ENCODE measurements at places on chromosomes 7 and 10.

GRCh38 chr10:25820874-25821273 is 113.2 kb upstream of the MYO3A start:
- H3K4me3 ChIP-seq = peak overlapping the region; percentile 36
- H3K27me3 ChIP-seq = peaks cover 12% of the 10 kb centered on the region
- no peak for DNase-seq
- H3K27ac ChIP-seq = no peak overlapping the region
- no peaks in the 10 kb centered on the region for H3K36me3 ChIP-seq
- H3K4me1 ChIP-seq = no peaks in the 10 kb centered on the region

DNA sequence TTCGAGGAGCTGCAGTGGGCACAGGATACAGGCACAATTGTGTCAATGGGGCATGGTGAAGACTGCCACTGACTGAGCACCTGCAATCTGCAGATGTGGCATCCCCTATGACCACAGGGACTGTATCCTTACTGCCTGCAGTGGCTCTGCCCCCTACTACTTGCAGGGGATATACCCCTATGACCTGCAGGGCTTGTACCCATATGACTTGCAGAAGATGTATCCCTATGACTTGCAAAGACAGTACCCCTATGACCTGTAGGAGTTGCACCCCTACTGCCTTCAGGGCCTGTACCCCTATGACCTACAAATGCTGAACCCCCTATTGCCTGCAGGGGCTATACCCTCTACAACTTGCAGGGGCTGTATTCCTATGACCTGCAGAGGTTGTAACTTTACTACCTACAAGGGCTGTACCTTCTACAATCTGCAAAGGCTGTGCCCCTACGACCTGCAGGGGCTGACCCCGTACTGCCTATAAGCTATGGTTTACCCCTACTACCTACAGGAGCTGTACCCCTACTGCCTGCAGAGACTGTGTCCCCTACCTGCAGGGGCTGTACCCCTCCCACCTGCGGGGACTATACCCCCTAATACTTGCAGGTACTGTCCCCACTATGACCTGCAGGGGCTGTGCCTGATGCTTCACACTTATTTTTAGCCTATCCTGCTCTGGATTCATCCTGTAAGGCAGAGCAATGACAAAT is 65.9 kb upstream of the ADAM12 start:
- H3K4me1 ChIP-seq = no peaks in the 10 kb centered on the region
- no peak overlapping the region for H3K4me3 ChIP-seq
- H3K27ac ChIP-seq = no peak overlapping the region
- no peaks in the 10 kb centered on the region for H3K27me3 ChIP-seq
- no peaks in the 10 kb centered on the region for H3K36me3 ChIP-seq

DNA sequence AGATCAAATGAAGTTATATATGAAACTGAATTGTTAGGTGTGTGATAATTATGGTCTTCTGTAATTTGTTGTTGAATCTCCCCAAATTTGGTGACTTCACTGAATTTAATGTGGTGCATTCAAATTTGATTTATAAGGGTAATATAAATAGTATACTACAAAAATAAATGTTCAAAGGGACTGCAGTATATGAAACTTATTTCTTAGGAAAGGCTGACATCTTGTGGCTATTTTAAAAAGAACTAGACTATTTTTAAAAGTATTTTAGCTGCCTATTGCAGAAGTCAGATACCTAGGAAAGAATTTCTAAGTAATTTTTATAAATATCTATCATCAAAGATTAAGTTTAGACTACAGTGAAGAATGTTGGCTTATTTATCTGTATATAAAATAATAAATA is 36.6 kb downstream of the ATRNL1 start:
- H3K27ac ChIP-seq = no peak overlapping the region
- H3K4me3 ChIP-seq = no peak overlapping the region
- peaks cover 17% of the 10 kb centered on the region for H3K27me3 ChIP-seq
- no peaks in the 10 kb centered on the region for H3K4me1 ChIP-seq

- no peak overlapping the region for H3K27ac ChIP-seq
- H3K27me3 ChIP-seq = peaks cover 41% of the 10 kb centered on the region
- H3K36me3 ChIP-seq = no peaks in the 10 kb centered on the region
- H3K4me3 ChIP-seq = no peak overlapping the region
Observed at GRCh38 chr10:131652438-131653139, 248.2 kb upstream of the PPP2R2D start.

GRCh38 chr10:123682477-123682876 is 16.3 kb downstream of the GPR26 start:
- H3K27ac ChIP-seq = no peak overlapping the region
- DNase-seq = no peak
- no peaks in the 10 kb centered on the region for H3K36me3 ChIP-seq
- H3K4me3 ChIP-seq = no peak overlapping the region
